ENCODE measurements at places on chromosomes 6 and 20.

DNA sequence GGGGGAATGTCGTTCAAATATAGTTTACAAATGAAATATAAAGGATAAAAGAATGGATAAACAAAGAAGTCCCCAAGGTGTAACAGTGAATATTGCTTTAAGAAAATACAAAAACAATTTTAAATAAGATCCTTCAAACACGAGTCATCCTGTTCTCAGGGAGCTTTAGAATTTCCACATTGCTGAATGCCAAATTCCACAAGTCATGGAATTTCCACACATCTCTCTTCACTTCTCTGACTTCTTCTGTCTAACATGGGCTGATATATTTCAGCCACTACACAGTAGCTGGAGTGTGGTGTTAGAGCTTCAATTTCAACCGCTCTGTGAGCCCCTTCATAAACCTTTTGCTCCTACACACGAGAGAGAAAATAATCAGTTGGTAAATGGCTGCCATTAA lies 28.0 kb downstream of the IL22RA2 start:
- DNase-seq, result no peak

- DNase-seq, result peak; percentile 73
These were observed 878 bp upstream of the PNRC1 start for GRCh38 chr6:89079511-89080234.

GRCh38 chr6:98838032-98838431 lies 3.7 kb downstream of the POU3F2 start:
- no peak for DNase-seq

DNA sequence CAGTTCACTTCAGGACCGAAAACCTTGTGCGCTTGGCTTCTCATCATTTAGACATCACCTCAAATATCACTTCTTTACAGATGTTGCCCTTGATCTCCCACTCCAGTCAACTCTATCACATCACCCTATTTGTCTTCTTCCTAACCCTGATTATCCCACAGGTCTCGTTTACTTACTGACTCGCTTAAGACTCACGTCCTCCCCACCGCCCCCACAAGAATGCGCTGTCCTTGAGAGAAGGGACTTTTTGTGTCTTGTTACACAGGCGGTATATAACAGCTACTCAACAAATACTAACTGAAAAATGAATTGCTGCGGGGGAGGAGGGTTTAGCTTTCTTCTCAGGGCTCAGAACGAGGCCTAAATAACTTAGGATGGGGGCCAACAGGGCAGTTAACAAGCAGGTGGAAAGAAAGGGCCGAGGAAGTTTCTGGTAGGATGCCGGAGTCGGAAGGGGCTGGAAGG lies 527 bp downstream of the TOMM34 start:
- DNase-seq, result no peak

GRCh38 chr6:148263010-148263409 lies 79.6 kb upstream of the SASH1 start:
- no peak for DNase-seq
